ENCODE measurements at places on chromosomes 2 and 18.

GRCh38 chr18:77714716-77715115, 465.1 kb downstream of the GALR1 start:
- DNase-seq, result no peak

GRCh38 chr2:1010415-1010930, 59.8 kb downstream of the SNTG2 start:
- DNase-seq, result no peak

- DNase-seq, result no peak
These were observed 37.1 kb upstream of the ZCCHC2 start for GRCh38 chr18:62485684-62486083.

GRCh38 chr2:82792316-82792715, 1666.8 kb downstream of the SUCLG1 start:
- no peak for DNase-seq

- no peak for DNase-seq
These were observed 138.3 kb downstream of the NCK2 start for GRCh38 chr2:105882920-105883435.

- no peak for DNase-seq
These were observed 8.1 kb downstream of the SEPTIN2 start for GRCh38 chr2:241323778-241324177.

DNA sequence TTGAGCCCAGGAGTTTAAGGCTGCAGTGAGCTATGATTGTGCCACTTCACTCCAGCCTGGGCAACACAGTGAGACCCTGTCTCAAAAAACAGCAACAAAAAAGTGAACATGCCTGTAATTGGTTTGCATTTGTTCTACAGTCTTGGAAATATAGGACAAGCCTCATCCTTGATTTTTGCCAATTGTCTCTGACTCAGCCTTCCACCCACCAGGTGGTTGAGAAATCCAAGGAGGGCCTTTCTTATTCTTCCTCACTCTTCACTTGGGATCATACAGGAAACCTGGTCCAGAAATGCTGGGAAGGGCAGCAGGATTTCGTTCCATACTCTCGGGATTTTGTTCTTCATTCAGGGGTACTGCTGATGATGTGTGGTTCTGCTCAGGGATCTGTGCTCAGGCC, 94.6 kb downstream of the CDC42EP3 start:
- no peak for DNase-seq

DNA sequence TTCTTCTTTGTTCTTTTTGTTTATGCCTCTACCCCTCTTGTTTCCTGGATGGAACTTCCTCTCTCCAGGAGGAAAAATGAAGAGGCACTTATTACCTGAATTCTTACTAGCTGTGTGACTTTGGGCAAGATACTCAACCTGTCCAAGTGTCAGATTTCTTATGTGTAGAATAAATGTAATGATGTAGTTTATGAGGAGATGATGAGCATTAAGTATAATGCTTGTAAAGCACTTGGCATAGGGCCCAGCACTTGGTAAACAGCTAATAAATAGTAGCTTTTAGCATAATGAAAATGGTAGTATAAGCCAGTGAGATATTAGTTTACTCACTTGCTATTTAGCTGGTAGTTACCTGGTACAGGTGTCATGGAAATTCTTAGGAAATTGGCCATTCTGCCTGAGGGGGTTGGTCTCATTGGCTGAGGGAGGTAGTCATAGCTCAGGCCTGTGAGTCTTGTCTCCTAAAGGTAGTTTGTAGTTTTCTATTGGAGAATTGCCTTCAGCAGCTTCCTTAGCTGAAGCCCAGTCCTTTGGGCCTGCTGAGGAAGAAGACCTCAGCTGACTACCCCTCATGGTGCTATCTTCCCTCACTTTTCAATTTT, 133.4 kb upstream of the NABP1 start:
- no peak for DNase-seq

DNA sequence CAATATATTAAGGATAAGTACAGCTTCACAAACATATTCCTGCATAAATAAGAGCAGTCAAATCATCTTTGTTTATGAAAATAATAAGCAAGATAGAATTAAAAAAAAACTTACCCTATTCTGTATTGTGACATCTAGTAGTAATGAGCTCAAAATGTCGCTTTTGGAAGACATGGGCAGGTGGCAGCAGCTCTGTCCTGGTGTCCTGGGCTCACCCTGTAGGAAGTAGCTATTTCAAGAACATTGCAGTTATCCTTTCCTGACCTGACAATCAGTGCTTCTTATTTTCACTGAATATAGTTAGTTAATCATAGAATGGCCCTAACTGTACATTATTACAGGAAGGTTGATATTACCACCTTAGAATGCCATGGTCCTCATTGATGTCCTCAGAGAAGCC, 229.1 kb downstream of the BABAM2 start:
- DNase-seq, result no peak

DNA sequence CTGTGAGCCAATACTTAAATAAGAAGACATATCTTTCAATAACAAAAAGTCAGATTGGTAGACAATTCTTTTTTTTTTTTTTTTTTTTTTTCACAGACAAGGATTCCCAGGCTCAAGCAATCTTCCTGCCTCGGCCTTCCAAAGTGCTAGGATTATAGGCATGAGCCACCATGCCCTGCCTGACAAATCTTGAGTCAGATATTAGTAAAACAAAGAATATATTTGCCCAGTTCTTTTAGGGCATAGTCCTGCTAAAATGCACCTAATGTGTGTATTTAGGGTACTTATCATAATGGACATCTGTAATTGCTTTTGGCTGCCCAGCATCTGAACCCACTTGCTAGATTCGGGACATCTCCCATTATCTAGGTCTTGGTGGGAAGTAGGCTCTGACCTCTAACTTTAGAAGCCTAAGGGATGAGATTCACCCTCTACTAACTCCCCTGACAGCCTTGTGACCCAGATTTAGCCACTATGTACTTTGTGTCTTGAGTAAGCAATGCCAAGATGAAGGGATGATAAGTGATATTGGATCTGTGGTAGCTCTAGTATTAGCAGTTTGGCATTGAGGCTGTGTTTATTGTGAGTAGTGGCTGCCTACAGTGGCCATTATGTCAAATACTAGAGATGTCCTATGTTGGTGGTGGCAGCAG, 18.5 kb upstream of the PSME4 start:
- no peak for DNase-seq

DNA sequence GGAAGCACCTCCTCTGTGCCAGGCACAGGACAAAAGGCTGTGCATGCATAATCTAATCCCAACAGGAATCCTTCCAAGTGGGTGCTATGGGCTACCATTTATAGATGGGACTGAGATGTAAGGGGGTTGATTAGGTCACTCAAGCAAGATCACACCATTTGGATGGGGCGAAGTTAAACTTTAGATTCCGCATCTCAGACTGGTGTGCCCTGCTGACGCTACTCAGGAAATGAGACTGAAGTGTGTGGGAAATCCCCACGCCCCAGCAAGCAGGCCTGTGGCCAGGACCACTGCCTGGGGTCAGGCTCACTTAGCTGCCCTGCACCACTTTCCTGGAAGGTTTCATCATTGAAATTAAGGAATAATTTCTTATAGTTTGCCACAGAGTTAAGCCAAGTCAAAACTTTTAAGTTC, 70.5 kb upstream of the PPP1CB start:
- peak; percentile 28 for DNase-seq

DNA sequence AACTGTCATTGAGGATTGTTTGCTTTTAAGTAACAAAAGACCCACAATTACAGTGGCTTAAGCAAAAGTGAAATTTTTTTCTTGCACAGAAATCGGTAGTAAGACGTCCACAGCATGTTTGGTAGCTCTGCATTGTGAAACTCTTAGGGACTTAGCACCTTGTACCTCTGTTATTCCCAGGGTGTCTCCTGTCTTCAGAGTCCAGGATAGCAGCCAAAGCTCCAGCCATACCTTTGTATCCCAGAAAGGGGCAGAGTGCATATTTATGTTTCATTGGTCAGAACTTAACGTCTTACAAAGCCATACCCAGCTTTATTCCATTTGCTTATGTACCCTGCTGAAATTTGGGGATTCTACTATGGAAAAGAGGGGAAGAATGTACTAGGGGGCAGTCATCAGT, 32.8 kb downstream of the RMND5A start:
- DNase-seq, result no peak

Measured in activated T-cell treated with anti-CD3 and anti-CD28 coated beads for 1 hour (primary cell).